ENCODE measurements at places on chromosomes 1 and 21.
A peak's percentile ranks its signal among the peaks of the same experiment; 100 is the strongest.

GRCh38 chr1:26035959-26036755 lies 9.8 kb downstream of the SLC30A2 start:
- DNase-seq = peak; percentile 39

- DNase-seq = no peak
Observed at GRCh38 chr1:174519844-174520243, 72.1 kb downstream of the GPR52 start.

- DNase-seq = no peak
Observed at GRCh38 chr1:202848191-202848542, 37.4 kb downstream of the PCAT6 start.

DNA sequence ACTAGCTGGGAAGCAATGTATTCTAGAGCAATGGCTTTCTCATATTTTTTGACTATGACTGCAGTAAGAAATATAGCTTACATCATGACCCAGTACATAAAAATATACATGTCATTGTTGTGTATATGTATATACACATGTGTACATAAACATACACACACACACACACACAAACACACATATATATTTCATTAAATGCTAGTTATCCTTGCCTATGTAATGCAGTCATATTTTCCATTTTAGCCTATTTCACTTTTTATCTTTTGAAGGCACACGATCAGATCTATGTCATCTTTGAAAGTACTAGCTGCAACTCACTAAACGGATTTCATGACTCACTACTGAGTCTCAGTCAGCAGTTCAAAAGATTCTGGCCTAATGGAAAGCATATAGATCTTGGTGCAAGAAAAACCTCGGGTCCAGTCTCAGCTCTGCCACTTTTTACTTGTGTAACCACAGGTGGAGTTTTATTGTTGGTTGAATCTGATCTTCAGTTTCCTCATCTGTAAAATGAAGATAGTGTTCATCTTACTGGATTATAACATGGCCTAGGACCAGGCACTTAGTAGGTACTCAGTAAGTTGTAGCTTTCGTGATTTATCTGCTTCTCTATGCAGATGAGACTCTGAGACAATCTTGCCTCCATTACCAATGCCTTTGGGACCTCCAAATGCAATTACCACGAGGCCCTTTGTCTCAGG lies 325.6 kb downstream of the RRAGC start:
- DNase-seq = no peak

DNA sequence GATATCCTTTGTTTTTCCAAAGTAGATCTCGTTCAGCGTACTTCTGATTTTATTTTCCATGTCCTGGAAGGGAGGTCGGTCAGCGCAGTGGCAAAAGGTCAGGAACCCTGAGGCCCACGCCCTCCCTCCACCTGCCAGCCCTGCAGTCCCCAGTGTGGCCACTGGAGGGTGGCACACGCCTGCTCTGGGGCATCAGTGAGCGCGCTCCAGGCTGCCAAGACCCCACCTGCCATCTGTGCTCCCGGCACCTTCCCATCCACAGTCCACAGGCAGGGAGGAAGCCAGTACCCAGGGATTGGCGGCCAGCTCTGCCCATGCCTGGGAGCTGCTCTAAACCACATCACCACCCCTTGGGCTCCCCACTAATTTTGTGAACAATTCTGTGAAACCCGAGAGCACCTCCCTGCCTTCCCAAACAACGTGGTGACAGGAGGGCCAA lies 32.3 kb downstream of the SLC66A1 start:
- DNase-seq = peak; percentile 31

Measured in amniotic epithelial cell (primary cell).